ENCODE measurements at places on chromosomes 3 and 15.

- DNase-seq = no peak
Measured at GRCh38 chr3:111591555-111591954, 3.6 kb downstream of the ZBED2 start.

DNA sequence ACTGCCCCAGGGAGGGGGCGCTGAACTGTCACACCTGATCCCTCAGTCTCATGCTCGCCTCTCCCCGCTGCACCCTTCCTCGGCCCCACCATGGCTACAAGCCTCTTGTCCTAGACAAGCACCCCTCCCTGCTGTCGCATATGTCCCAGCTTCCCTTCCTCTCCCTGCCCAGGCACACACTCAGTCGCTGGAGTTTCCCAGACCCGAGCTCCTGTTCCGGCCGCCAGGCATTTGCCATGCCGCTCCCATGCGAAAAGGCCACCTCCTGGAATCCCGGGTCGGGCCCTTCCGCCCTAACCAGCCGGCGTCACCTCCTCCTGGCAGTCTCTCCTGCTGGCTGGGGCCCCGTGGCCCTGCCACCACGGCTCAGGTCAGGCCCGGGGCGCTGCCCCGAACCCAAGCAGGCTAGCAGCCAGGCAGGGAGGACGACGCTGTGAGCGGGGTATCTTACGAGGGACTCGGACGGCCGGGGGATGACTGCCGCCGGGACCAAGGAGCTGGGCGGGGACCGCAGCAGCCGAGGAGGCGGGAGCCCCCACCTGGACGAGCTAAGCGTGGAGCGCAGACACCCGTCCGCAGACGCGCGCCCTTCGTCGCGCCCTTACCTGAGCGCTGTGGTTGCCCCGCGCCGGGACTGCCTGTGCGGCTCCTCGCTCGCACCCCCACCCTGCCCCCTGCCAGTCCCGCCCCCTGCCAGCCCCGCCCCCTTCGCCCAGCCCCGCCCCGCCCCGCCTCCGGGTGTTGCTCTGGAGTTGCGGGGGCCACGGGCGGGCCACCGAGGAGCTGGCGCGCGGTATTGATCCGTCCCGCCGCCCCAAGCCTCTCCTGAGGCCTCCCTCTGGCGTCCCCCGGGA is at the start of gene ALS2CL:
Gene ALS2CL, minus strand, starts transcription at position 642 of the 854 bp plus-strand sequence. CDS start 4,239 bp downstream, outside the sequence.
- no peak for DNase-seq

DNA sequence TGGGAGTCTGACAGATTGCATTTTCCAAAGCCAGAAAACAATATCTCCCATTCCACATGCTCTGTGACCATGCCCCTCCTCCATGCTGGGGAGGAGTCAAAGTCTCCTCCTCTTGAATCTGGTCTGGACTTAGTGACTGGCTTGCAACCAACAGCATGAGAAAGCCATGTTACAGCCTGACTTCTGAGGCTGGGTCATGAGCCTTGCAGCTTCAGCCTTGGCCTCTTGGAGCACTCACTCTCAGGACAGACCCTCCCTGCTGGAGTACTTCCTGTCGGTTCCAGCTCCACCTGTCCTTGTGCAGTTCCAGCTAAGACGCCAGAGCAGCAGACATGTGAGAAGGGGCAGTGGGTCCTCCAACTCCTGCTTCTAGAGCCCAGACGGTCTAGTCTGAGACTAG is 49.7 kb upstream of the RBSN start:
- DNase-seq = no peak

DNA sequence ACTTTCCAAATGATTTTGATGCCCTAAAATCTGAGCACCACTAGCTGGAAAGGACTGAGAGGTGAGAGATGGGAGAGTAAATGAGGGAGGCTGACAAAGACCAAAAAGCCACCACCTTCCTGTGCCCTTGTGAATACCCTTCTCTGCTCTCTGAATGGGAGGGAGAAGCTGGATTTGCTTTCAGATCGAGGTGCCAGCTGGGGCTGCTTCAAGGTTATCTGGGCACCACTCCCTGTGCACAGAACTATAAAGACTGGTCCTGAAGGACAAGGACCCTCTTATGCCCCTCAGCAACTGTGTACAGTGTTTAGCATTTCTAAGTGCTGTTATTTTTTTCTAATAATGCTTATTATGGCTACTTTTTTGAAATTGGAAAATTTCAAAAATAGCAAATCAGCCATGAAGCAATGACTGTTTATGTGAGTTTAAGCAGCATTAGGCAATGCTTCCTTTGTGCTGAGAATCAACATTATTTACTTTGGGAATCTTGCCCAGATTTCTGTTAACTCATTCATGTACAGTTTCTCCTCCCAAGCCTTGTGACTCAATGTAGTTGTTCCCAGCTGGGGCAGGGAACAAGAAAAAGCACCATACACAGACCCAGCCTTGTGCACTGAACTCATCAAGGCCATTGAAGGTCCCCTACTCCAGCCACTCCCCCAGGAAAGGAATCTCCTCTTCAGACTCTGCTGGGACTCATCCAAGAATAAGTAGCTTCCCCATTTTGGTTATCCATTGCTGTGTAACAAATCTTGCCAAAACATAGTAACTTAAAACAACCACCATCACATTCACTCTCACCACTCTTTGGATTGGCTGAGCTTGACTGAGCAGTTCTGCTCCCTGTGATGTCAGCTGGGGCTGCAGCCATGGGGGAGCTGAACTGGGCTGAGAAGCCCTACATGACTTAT is 37.3 kb upstream of the CDV3 start:
- no peak for DNase-seq

- no peak for DNase-seq
Measured at GRCh38 chr15:56094171-56094570, 100.8 kb upstream of the NEDD4 start.

DNA sequence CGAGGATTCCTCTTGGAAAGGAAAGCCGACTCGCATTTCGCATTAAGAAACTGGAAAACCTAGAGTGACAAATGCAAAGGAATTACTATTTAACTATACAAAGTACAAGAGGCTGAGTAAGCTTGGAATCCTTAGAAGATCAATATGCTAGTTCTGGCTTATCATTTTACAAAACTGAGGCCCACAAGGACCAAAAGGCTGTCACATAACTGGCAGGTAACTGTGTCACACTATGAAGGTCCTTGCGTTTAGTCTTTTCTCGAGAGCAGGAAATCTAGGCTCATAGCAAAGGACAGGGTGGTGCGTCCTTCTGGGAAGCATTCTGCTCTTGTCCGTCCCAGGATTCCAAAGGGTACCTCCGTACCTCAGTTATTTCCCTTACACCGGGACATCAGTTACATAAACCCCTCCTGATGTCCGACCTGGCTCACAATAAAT is 629 bp downstream of the RPL24 start:
- DNase-seq = no peak

All from NCI-H1694 treated with DMSO at 0.1 percent for 48 hours (cell line).